Upper lobe of right lung (tissue), 1 donor: ENCODE measurements at places on chromosomes 1 and 21. TPM values are rescaled to one million over a fixed set of nuclear protein-coding genes. Genes with fewer than 3 reads are reported as not detected.
A peak's percentile ranks its signal among the peaks of the same experiment; 100 is the strongest.

DNA sequence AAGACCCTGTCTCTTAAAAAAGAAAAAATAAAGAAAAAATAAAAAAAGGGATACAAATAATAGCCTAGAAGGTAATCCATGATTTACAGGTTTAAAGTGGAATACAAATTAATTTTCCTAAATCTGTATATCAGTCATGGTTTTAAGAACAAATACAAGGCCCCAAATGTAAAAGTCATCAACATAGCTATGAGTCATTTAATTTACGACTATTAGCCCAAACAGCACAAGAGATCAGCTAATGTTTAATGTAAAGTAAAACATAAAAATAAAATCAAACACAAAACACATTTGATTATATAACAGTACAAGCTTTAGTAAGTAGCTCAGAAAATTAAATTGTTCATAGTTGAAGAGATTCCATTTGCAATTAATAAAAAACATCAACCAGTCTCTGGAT, 20.3 kb upstream of the TAL1 start:
- no peak for DNase-seq

- DNase-seq, result no peak
Observed at GRCh38 chr1:244412176-244412575, 39.5 kb downstream of the ADSS2 start.

DNA sequence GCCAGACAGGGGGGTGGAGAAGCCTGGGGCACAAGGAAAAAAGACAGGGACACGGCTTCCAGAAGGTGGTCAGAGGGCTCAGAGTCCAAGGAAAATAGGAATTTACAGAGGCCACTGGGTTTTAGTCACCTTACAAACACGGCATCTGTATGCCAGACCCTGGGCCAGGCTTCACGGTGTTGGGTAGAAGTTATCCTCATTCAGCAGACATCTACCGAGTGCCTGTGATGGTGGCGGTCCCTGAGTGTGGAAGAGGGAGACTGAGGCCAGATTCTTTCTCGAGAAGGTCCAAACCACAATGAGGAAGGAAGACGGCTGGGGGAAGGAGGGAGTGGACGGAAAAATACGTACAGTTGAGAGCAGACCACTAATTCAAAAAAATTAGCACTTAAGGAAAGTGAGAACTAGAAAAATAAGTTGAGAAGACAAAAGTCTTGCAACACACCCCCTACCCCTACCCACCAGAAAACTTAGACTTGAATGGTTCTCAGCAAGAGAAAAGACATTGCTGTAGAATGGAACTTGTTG, 864 bp upstream of the BTG2 start:
- peak; percentile 56 for DNase-seq

- DNase-seq, result no peak
Observed at GRCh38 chr1:210655511-210655910, 326.8 kb downstream of the HHAT start.

DNA sequence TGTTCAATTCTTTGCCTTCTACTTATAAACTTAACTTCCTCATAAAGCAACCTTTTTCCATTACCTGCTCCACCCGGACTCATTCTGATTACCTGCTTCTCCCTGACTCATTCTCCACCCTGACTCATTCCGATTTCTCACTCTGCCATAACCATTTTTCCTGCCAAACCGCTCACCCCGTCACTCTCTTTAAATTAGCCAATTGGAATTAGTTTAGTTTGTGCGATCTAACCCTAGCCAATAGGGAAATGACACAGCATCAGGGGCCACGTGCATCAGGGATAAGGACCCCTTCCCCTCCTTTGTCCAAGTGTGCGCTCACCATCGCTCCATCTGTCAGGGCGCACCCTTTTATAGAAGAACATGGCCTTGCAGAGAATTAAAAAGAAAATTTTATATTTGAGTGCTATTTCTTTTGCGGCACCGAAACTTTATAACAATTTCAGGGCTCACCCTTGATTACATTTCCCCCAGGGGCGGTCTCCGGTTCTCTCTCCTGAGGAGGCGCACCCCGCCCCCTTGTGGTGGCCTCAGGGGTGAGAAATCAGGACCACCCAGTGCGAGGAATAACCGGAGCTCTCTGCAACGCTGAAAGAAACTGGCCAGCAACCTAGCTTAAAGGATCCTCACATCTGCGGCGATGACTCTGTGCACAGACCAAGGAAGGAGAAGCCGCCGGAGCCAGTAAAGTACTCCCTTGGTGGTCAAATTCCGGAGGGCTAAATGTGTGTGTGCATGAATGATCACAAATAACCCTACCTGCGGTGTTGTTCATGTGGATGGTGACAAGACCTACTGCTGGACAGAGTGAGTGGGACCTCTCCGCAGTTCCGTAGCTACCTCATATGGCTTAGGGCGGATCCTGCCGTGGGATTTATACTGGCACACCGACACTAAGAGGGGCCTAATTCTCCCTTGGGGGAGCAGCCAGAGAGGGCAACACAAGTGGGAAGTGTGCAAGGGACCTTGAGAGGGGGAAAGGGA, 30.3 kb upstream of the CBR3 start:
- no peak for DNase-seq

DNA sequence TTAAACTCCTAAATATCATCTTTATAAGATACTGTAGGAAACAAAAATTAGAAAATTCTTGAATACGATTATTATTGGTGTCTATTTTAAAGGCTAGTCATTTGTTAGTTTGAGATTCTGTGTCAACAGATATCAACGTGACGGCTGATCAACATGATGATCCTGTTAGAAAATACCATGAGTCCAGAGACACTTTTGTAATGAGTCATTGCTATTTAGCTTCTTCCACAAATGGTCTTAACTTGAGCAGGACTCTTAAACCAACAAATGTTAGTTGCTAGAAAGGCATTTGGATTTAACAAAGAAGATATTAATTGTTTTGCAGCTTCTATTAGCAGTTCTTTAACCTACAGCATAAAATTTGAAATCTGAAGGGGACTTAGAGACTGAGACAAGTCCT, 131.2 kb downstream of the TGFB2 start:
- no peak for DNase-seq

DNA sequence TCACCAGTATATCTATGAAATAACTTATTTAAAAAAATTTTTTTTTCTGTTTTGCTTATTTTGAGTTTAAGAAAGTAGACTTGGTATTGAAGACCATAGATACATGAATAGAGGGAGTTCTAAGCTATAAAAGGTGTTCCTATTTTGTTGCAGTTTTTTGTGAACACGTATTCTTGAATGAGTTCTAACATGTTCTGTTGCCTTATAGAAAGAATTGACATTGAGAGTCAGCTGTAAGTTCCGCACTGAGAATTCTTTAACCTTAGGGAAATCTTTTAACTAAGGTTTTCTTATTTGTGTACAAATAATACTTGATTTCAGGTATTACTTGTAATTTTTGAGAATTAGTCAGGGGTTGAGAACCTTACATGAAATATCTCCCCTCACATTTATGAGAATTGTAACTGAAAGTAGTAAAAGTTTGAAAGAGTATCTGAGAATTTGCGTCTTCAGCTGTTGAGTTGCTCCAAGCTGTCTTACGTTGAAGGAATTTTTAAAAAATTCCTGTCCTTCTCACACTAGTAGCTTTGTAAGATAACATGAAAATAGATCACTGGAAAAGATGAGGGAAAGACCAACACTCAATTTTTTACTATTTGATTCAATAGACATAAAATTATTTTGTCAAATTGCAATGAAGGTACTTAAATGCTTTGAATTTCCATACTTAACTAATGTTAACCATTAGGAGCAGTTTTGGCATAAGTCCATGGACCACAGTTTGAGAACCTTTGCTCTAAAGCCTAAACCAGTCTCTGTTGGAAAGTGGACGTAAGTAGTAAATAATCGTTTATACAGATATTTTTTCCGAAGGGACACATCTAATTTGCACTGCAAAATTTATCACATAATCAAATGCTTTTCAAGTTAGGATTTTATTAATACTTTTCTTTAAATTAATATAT, 3.8 kb downstream of the DR1 start:
- DNase-seq, result no peak

GRCh38 chr1:34518146-34518699, 236.6 kb upstream of the GJB5 start:
- no peak for DNase-seq

- no peak for DNase-seq
Observed at GRCh38 chr1:180612632-180613031, 19.2 kb upstream of the XPR1 start.

GRCh38 chr1:116147972-116148371, 36.8 kb downstream of the MAB21L3 start:
- DNase-seq, result no peak

- no peak for DNase-seq
Observed at GRCh38 chr1:161261261-161262235, 3.0 kb downstream of the PCP4L1 start.

DNA sequence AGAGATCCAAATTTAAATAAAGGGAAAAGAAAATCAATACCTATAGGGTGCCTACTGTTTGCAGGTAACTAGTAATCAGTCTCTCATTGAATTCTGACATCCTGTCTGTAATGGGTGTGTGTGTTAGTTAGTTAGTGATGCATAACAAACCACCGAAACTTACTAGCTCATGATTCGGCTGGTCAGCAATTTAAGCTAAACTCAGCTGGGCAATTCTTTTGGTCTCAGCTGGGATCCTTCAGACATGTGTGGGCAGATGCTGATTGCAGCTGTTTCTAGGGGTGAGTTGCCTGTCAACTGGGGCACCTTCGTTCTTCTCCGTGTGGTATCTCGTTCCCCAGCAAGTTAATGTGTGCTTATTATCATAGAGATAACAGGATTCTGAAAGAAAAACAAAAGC, 40.2 kb upstream of the ZNF124 start:
- DNase-seq, result no peak

GRCh38 chr1:107141491-107142126, 770 bp downstream of the NTNG1 start:
- DNase-seq, result peak; percentile 65

DNA sequence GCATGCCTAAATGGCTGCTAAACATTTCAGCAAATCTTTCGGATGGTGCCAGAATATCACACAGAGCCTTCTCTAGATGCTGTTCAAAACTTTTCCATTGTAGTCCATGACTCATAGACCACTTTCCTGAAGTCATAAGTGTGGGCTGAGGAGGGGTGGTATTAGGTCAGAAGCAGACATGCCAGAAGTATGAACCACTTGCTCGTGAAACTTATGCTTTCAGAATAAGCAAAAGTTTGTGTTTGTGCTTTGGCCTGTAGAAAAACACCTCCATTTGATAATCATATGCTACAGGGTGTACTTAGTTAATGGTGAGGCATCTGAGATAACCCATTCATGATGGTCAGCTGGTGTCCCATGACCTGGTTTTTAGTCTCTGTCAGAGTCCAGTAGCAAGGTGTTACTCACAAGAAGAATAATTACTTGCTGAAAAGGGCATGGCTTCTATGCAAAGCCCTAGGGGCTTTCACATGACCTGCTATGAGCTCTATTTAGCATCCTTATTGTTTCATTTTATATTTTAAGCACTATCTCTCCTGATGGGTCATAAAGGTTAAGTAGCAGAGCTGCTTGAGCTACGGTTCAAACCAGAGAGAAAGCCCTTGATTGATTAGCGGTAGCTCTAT, 183.1 kb upstream of the IVNS1ABP start:
- no peak for DNase-seq

GRCh38 chr1:55288245-55288644, 73.1 kb upstream of the USP24 start:
- DNase-seq, result no peak

DNA sequence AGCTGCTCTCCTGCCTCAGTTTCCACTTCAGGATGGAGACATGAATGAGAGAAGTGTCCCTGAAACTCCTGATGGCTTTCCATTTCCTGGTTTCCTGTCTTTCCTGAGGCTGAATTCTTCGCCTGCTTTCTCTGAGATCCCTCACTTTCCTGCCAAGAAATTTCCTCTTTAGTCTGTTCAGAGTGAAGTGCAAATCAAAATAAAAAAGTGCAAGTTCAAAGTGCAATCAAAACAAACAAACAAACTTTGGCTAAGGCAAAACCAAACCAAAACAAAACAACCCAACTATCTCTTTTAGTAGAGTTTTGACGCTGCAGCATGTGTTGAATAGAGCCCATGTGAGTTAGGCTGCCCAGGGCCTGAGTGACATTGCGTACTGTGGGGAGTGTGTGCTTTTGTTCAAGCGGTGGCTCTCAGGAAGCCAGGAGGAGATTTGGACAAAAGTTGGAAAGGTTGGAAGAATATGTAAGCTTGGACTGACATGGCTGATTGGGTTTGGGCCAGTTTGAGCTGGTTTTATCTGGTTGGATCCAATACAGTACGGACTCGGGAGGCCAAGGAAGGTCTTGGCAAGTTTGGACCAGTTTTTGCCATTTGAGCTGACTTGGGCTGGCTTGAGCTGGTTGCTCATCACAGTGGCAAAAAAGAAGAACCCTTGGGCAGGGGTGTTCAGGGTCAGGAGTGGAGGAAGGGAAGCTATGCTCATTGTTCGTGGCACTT, 61.1 kb upstream of the TINAGL1 start:
- DNase-seq, result no peak

GRCh38 chr1:209607102-209607794, 23.7 kb downstream of the CAMK1G start:
- DNase-seq, result peak; percentile 2

- peak; percentile 90 for DNase-seq
Observed at GRCh38 chr1:119784191-119784781, 15.6 kb upstream of the HMGCS2 start.

DNA sequence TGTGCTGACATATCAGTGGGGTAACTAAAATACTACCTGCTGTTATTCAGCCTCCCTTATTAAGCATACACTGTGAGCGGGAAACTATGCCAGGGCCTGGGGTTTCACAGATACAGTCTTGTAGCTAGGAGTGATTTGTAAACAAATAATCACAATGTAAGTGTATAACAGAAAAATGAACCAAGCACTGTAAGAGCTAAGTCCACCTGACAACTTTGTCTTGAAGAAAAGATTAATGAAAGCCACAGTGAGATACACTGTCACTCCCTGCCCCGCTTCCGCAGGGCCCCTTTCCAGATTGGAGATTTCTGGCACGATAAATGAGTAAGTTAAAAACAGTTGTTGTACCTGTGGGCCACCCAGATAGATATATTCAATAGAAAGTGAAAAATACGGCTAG, 4.8 kb downstream of the RCAN3 start:
- no peak for DNase-seq

GRCh38 chr1:196723325-196724185, 51.1 kb upstream of the CFHR3 start:
- no peak for DNase-seq

DNA sequence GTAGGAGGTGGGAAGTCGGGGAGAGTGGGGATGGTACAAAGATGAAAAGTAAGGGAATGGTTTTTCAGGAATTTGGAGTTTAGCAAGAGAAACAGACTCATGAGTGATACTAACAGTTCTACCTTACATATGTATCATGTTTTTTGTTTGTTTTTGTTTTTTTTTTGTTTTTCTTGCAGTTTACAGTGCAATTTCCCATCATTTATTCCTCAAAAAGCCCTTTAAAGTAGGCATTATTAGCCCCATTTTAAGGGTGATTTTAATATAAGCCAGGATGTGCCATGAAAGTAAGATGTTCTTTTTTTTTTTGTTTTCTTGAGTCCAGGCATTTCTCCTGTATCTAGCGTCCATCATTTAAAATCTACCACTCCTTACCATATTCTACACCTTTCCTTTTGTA, 13.8 kb upstream of the TRIM45 start:
- DNase-seq, result no peak

GRCh38 chr21:44802396-44803153, 955 bp upstream of the UBE2G2 start:
- no peak for DNase-seq

Gene SPRR2B
- total RNA-seq, result not detected

Gene LCE1B
- total RNA-seq, result not detected

Gene KRTAP6-2
- not detected for total RNA-seq

Gene SLC2A5
- 0.98 TPM for total RNA-seq

Gene TFF2
- not detected for total RNA-seq

Gene MYBPH
- total RNA-seq, result not detected

Gene LRRC38
- 0.17 TPM for total RNA-seq

Gene CYP4A11
- not detected for total RNA-seq

Gene ATAD3C
- total RNA-seq, result 10.4 TPM

Gene SLC44A5
- total RNA-seq, result 0.55 TPM

Gene CFHR1
- not detected for total RNA-seq
